Stimulated activated CD8-positive, alpha-beta memory T cell treated with anti-CD3 and anti-CD28 coated beads, Interleukin-7, amount 100 ng/mL, for 48 hours (primary cell): ENCODE measurements at places on chromosomes 2 and 18.

GRCh38 chr2:227796045-227796711, 17.5 kb upstream of the CCL20 start:
- no peak for DNase-seq

DNA sequence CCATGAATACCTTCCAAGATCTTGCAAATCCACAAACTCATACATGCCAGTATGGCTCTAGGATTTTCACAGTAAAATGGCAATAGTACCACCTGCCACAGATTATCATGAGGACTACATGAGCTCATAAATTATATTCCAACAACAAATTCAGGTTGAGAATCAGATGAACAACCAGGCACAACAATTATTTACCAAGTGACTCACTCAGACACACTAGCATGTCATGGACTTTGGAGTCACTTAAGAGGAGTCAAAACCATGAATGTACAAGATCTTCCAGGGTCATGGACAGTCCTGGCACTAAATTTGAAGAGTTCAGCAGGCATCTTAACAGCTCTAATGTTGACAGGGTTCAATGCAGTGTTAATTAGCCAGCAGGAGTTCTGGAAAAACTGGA, 34.4 kb upstream of the BZW1 start:
- DNase-seq, result no peak

GRCh38 chr2:132883430-132883829, 213.4 kb upstream of the LYPD1 start:
- no peak for DNase-seq

DNA sequence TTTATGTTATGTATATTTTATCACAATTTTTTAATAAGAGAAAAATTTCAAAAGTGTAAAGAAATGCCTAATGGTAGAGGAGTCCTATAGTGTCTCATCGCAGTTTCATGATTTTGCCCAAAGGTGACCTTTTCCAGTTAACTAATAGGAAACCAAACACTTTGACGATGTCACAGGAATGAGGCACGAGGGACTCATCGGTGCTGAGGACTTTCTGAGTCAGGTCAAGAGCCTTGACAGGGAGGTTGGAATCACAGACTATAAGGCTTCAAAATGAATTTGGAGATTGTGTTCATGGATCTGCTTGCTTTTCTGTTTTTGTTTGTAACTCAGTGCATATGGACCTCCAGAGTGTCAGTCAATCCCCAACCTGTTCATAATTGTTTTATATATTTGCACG, 15.1 kb upstream of the RTTN start:
- DNase-seq, result no peak

DNA sequence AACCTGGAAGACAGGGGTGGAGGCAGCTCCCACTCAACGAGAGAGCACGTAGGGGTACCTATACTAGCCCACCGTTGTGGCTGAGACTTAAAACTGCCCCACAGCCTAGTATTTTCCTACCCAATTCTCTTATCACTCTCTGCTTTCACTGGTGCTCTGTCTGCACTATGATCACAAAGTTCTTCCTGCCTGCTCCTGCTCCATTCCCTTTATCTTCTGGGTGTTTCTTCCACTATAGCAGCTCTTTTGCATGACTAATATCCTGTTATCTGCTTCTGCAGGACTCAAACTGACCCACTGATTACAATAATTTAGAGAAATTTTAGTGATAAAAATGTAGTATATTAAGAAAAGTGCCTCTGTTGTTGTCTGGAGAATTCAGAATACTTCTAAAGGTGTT, 184.8 kb downstream of the LRP1B start:
- DNase-seq, result no peak

GRCh38 chr2:233141901-233142300, 81.8 kb downstream of the INPP5D start:
- DNase-seq, result no peak

GRCh38 chr2:216603010-216603883, 30.0 kb upstream of the IGFBP2 start:
- DNase-seq, result no peak

DNA sequence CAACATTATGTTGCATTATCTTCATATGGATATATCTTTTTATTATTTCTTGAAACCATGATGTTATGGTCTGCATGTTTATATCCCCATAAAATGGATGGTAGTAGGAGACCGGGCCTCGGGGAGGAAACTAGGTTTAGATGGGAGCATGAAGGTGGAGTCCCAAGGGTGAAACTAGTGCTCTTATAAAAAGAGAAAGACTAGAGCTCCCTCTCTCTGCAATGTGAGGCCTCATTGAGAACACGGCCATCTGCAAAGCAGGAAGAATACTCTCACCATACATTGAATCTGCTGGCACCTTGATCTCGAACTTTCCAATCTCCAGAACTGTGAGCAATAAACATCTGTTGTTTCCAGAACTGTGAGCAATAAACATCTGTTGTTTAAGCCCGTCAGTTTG, 64.0 kb downstream of the NXPH2 start:
- DNase-seq, result no peak

DNA sequence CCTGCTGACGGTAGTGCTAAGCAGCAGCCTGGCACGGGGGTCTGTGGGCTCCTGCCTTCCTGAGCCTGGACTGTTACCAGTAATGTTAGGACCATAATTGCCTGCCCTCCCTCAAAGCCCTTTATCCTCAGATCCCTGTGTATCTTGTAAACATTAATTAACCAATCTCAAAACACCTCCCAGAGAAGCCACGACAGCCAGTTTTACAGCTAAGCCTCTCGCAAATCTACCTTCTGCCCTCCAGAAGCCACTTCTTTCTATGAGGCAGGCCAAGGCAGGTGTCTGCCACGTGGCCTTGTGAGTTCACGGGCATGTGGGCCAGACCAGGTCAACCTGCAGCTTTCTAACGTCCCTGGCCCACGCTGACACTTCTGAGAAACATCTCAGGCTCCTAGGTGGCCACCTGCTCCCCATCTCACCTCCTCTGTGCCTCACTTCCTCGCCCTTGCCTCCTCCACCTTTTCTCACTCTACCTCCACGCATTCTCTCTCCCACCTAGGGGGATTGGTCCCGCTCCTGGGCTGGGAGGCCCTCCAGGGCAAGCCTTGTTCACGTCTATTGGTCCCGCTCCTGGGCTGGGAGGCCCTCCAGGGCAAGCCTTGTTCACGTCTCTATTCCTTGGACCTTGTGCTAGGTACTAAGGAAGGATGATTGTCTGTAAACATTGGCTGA, 64.3 kb downstream of the EDAR start:
- DNase-seq, result no peak

DNA sequence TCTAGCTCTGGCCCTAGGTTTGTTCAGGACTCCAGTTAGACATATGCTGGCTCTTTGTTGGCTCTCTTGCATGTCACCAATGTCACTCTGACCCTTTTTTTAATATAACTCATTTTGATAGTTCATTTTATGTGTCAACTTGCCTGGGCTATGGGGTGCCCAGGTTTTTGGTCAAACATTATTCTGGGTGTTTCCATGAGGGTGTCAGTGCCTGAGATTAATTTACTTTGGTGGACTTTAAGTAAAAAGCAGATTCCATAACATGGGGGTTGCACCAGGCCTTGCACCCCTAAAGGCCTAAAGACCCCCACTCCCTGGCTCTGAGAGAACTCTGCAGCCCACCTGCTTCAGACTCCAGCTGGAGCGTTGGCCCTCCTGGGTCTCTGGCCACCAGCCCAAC, 48.1 kb upstream of the SNTG2 start:
- DNase-seq, result no peak

DNA sequence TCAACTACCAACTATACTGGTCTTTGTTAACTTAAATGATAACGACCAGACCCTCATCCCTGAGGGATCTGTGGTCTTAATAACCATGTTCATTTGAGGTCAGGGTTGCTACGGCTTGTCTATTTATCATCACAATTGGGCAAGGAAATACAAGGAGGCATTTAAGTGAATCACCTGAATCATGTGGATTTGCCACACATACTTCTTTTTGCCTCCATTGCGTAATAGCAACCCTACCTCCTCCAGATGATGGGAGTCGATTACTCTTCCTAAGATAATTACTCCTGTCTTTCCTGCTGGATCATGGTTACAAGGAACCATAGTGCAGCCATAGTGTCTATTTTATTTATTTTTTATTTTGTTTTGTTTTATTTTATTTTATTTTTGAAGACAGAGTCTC, 42.2 kb downstream of the TAF4B start:
- no peak for DNase-seq

- no peak for DNase-seq
These were observed 65.9 kb upstream of the ITM2C start for GRCh38 chr2:230798769-230799399.

- DNase-seq, result no peak
These were observed 37.5 kb downstream of the SLC4A3 start for GRCh38 chr2:219664944-219665343.

DNA sequence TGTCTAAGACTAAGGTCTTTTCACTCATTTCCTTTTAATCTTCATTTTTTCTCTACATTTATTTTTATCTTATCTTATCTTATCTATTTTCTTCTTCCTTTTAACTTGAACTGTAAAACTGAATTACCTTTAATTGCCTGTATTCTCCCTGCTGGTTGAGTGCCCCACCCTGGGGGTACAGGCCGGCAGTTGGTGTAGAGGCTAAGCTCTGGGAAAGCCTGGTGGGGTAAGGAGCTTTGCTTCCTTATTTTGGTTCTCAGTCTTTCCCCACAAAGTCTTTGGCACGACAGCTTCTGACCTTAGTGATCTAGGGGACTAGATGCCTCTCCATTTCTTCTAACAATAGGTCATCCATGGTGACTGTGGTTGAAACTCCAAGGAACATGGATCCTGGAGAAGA, 26.8 kb upstream of the HAAO start:
- no peak for DNase-seq

DNA sequence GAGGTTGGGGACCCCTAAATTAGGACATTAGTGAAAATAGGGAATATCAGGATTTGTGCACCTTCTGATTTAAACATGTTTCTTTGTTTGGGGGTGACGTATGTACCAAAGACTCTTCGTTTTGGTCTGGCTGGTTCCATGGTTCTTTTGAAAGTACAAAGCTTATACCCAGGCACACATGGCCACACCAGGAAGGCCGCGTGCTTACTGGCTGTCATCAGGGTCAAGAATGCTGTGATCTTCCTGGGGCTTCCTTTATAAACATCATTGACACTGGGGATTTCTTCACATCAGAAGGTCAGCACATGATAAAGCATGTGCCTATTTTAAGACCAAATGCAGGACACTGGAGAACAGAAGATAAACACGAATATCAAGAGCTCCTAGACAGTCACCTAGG, 230.6 kb upstream of the ID2 start:
- DNase-seq, result no peak

DNA sequence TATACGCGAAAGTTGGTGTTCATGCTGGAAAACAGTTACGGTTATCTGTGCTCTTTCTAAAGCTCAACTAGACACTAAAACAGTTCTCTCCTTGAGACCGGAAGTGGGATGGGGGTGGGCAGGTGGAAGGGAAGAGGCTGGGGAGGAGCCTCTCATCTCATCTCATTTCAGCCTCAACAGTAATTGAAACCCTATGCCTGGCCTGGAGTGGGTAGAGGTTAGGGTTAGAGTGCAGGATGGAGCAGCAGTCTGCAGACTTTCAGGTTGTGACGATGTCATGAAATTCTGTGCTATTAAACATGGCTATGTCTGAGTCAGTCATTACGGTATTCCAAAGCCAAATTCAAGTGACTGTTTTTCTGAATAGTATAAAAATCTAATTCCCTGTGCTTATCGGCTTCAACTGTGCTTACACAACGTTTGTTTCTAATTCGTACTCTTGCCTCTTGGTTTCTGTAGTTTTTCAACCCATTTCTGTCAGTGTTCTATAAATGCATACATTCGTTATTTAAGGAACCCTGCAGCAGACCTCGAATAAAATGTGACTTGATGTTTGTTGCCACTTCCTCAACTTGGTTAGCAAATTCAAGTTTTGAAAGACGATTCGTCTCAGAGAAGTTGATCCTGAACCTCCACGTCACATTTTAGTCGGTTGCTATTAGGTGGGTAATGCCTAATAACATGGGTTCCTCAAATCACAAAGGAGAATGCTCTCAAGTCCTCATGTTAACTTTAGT, 75.8 kb upstream of the TCF7L1 start:
- no peak for DNase-seq

DNA sequence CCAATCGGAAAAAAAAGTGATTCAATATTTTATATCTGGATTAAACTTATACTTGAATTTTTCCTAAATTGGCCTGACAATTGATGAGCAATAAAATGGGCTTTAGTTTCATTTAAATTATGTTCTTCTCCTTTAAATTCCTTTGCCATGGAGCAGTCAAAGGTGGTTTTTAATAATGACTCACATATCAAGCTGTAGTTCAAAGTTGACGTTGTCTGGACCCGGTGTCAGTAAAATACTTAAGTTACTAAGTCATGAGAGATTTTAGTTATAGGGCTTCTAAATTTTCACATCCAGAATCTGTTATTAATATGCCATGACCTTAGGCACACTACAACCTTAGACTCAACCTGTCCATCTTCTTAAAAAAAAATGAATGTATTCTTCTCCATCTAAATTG, 62.5 kb downstream of the CDH2 start:
- DNase-seq, result no peak

GRCh38 chr18:38956068-38956467, 1390.5 kb upstream of the CELF4 start:
- DNase-seq, result no peak

DNA sequence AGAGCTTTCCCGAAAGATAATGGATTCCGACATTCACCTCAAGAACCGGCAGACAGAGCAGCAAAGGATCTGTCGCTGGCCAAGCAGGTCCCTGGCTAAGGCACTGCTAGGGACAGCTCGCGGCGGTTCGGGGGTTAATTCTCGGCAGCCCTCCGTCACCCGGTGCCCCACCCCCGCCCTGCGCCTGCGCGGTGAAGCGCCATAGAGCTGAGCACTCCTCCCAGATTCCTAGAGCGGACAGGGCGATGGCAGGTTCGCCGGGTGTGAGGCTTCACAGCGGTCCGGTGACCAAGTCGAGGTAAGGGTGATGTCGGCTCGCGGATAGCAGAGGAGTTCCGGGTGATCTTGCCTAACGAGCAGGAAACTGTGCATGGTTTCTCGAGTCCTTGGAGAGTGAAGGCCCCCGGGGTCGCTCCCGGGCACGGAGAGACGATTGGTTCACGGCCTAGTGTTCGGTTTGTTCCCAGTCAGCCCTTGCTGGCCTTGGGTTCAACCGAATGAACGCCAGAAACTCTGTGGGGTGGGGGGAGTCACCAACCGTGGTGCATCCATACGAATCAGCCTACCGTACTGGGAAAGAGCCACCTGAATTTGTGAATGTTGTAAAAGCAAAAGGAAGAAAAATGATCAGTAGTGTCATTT, at the start of gene ZSCAN30:
ZSCAN30 (minus strand) TSS at position 136 of the 642 bp plus-strand sequence. CDS start 25,877 bp downstream, outside the sequence.
- peak; percentile 92 for DNase-seq

- DNase-seq, result no peak
These were observed 274.5 kb downstream of the SLC8A1 start for GRCh38 chr2:40177366-40177765.

- no peak for DNase-seq
These were observed 186.0 kb downstream of the ANKRD30B start for GRCh38 chr18:14933964-14934363.

DNA sequence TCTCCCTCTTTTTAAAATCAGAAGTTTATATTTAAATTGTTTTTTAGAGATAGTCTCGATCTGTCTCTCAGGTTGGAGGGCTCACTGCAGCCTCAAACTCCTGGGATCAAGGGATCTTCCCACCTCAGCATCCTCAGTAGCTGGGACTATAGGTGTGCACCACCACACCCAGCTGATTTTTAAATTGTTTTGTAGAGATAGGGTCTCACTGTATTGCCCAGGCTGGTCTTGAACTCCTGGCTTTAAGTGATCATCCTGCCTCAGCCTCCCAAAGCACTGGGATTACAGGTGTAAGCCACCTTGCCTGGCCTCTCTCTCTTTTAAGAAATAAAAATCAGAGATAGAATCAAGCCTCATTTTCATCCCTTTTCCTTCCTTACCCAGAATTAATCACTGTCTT, 22.1 kb downstream of the FAM171B start:
- no peak for DNase-seq
